MM.1S (cell line): ENCODE measurements at places on chromosomes 16 and 17.
A peak's percentile ranks its signal among the peaks of the same experiment; 100 is the strongest.

DNA sequence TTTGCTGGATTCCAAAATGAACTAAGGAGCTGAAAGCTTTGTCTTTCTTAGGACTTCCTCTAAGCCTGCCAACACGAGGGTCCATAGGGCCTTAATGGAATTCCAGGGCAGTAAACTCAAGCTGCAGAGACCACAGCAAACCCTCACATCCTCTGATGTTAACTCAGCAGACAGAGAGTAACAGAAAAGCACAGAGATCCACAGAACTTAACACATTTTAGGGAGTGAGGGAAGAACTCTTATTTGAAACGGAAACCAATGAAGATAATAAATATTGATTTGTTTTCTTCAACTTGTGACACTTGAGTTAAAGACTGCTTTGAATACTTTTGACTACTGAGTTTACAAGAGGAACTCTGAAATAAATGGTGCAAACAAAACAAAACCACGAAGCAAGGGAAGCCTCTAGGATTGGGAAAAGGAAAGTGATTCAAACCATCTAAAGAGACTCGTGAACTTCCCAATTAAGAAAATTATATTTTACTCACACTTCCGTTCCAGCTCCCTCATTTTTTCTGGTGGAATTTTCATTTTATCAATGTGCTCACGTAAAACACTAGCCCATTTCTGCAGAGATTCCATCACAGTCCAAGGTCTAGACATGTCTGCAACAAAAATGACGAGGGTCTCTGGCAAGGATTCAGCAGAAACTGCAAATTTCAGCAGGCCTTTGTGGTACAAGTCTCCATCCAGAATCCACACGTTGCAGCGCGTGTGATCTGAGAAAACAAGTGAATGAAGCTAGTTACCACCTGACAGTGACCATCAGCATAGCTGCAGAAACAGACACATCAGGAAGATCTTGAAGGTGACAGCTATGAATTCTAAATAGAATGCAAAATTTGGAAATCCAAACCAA lies 9.2 kb downstream of the DYNC1LI2 start:
- peaks cover 13% of the 10 kb centered on the region for H3K4me1 ChIP-seq
- DNase-seq: no peak
- H3K27ac ChIP-seq: no peak overlapping the region
- peaks cover 12% of the 10 kb centered on the region for H3K36me3 ChIP-seq

DNA sequence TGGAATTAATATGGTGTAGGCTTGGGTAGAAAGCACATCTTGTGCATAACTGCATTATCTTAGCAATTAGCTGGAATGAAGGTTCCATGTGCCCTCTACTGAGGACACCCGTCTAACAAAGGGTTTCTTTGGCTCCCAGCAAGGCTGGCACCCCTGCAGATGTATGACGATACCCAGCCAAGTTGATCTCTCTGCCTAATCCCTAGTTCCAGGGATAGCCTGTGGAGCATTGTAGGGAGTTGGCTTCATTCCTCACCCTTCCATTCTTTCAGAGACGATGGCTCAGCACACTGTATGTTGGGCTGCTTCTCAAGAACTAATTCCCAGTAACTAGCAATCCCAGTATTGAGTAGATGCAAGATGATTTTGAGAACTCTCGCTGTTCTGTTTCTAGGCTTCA lies 182.5 kb downstream of the SNX29 start:
- no peak overlapping the region for H3K4me3 ChIP-seq
- DNase-seq: no peak
- no peaks in the 10 kb centered on the region for H3K4me1 ChIP-seq
- no peaks in the 10 kb centered on the region for H3K36me3 ChIP-seq
- H3K27ac ChIP-seq: no peak overlapping the region

DNA sequence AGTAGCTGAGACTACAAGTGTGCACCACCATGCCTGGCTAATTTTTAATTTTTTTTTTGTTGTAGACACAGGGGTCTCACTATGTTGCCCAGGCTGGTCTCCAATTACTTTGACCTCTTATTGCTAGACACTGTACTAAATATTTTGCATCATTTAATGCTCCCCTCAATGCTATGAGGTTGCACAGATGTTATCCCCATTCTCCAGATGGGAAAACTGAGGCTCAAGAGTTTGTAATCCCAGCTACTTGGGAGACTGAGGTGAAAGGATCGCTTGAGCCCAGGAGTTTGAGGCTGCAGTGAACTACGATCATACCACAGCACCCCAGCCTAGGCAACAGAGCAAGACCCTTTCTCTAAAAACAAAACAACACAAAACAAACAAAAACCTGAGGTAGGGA lies 443.3 kb upstream of the C16orf82 start:
- H3K27ac ChIP-seq: no peak overlapping the region
- no peak for DNase-seq
- H3K36me3 ChIP-seq: no peaks in the 10 kb centered on the region
- no peak overlapping the region for H3K4me3 ChIP-seq
- no peaks in the 10 kb centered on the region for H3K27me3 ChIP-seq
- no peaks in the 10 kb centered on the region for H3K4me1 ChIP-seq

- no peak for DNase-seq
- H3K36me3 ChIP-seq: no peaks in the 10 kb centered on the region
- no peaks in the 10 kb centered on the region for H3K4me1 ChIP-seq
- no peak overlapping the region for H3K27ac ChIP-seq
Observed at GRCh38 chr16:75048054-75048453, 49.2 kb downstream of the ZNRF1 start.

- H3K27me3 ChIP-seq: no peaks in the 10 kb centered on the region
- no peak overlapping the region for H3K4me3 ChIP-seq
- DNase-seq: no peak
- no peaks in the 10 kb centered on the region for H3K4me1 ChIP-seq
- H3K27ac ChIP-seq: no peak overlapping the region
Observed at GRCh38 chr16:12700161-12700560, 103.5 kb downstream of the CPPED1 start.

DNA sequence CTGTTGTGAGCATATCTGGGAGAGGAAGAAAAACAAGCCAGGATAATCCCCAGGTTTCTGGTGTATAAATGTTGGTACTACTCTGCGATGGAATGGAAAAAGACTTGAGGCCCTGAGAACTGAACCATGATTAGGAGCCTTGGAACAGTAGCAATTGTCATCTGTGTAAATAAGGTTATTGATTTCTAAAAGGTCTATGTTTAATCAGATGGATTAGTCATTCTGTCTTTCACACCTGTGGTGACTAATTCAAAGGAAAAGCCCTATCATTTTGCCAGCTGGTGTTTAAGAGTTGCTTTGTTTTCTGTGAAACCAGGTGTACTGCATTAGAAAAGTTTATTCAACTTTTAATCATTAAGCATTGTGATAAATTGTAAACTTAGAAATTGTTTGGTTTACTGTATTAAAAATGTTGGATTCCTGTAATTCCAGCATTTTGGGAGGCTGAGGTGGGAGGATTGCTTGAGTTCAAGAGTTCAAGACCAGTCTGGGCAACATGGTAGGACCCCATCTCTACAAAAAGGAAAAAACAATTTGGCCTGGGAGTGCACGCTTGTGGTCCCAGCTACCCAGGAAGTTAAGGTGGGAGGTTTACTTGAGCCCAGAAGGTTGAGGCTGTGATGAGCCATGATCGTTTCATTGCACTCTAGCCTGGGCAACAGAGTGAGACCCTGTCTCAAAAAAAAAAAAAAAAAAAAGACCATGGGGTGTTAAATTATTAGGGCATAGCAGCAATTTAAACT lies 29.0 kb upstream of the KPNB1 start:
- no peaks in the 10 kb centered on the region for H3K36me3 ChIP-seq
- peaks cover 66% of the 10 kb centered on the region for H3K4me1 ChIP-seq
- H3K4me3 ChIP-seq: no peak overlapping the region
- peak overlapping the region; percentile 28; the same call in 1 of the 2 replicates for H3K27ac ChIP-seq

- H3K4me1 ChIP-seq: peaks cover 13% of the 10 kb centered on the region
- no peaks in the 10 kb centered on the region for H3K36me3 ChIP-seq
- H3K27ac ChIP-seq: no peak overlapping the region
- no peak overlapping the region for H3K4me3 ChIP-seq
- DNase-seq: no peak
- no peaks in the 10 kb centered on the region for H3K27me3 ChIP-seq
Observed at GRCh38 chr17:72376526-72377345, 255.9 kb downstream of the SOX9 start.

DNA sequence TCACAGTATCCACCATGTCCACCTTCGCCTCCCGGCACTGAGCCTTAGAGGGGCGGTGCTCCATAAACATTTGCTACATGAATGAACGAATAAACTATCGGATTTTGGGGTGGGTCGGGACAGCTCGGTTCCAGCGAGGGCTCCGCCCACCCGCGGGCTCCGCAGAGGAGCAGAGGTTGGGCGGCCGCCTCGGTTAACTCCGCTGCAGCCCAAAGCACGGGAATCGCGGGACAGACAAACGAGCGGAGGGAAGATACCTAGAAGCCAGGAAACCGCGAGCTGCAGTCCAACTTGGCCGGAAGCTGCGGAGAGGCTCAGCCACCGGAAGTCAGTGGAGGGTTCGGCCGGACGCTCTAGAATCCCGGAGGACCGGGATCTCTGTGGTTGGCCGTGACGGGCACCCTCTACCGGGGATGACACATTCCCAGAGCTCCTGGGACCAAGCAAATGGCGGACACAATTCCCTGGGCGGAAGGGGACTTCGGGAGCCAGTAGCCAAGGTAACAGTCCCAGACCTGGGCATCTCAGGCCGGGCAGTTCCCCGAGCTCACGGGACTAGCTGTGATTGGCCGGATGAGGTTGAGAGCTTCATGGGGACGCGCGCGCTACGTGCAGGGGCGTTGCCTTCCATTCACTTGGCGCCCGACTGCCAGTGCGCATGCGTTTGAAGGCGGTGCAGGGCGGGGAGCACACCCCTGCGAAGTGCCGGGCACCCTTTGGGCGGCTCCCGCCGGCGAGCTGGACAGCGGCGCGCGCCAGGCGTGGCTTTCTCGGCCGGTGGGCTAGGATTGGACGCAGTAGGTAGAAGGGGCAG lies 489 bp upstream of the MAPK7 start:
- no peaks in the 10 kb centered on the region for H3K36me3 ChIP-seq
- no peaks in the 10 kb centered on the region for H3K27me3 ChIP-seq
- no peaks in the 10 kb centered on the region; the same call in 1 of the 2 replicates for H3K4me1 ChIP-seq

- H3K27ac ChIP-seq: no peak overlapping the region
- 0 out of 2 replicates have a peak, but pooled peaks cover 9% of the 10 kb centered on the region for H3K27me3 ChIP-seq
- H3K36me3 ChIP-seq: no peaks in the 10 kb centered on the region
- H3K4me1 ChIP-seq: peaks cover 20% of the 10 kb centered on the region
- no peak for DNase-seq
Observed at GRCh38 chr16:23859713-23860269, 24.0 kb downstream of the PRKCB start.

GRCh38 chr17:7419819-7420610 lies at the start of gene SPEM1:
Gene SPEM1 (plus strand): TSS chr17:7420324. CDS start chr17:7420385, 61 bp downstream.
- no peaks in the 10 kb centered on the region for H3K4me1 ChIP-seq
- no peak within 1 kb of the TSS for H3K4me3 ChIP-seq
- H3K27ac ChIP-seq: no peak within 1 kb of the TSS
- H3K27me3 ChIP-seq: peaks cover 67% of the 10 kb centered on the region
